ENCODE measurements at places on chromosomes 13 and 19.

DNA sequence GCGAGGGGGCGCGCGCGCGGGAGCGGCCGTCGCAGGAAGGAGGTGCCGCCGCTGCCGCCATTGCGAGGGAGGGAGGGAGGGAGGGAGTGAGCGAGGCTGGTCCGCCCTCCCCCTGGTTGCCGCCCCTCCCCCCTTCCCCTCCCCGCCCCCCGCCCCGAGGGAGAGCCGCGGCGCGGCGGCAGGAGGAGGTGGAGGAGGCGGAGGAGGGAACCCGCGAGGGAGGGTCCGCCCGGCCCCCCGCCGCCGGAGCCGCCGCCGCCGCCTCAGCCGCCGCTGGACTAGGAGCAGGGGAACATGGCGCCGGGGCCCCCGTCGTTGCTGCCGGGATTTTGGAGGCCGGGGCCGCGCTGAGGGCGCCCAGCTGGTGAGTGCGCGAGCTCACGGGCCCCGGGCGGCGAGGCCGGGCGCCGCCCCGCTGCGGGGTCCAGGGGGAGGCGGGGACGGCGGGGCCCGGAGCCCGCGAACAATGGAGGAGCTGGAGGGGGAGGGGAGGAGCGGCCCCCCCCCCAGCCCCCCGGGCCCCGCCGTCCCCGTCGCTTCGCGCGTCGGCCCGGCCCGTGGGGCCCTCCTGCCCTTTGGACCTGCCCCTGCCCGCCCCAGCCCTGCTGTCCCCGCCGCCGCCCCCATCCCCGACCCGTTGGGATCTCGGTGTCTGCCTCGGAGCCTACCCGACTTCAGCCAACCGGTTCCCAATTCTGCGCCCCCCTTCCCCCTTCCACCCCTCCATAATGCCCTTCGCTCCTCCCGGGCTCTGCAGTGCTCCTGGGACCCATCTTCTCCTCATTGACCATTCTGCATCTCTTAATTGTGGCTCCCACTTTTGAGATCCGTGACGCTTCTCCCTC, at the start of gene ARHGAP35:
ARHGAP35 (plus strand) TSS at position 152 of the 845 bp plus-strand sequence. CDS start 57,679 bp downstream, outside the sequence.
- peak; percentile 79 for DNase-seq

GRCh38 chr13:50800091-50800739, 43.3 kb downstream of the DLEU7 start:
- DNase-seq: no peak

- DNase-seq: no peak
Measured at GRCh38 chr19:12695096-12695495, 1.3 kb downstream of the FBXW9 start.

- DNase-seq: no peak
Measured at GRCh38 chr13:110140099-110140498, 166.9 kb downstream of the COL4A1 start.

- no peak for DNase-seq
Measured at GRCh38 chr19:44960906-44961728, 5.9 kb downstream of the CLPTM1 start.

- DNase-seq: no peak
Measured at GRCh38 chr19:49155820-49156346, 687 bp upstream of the HRC start.

DNA sequence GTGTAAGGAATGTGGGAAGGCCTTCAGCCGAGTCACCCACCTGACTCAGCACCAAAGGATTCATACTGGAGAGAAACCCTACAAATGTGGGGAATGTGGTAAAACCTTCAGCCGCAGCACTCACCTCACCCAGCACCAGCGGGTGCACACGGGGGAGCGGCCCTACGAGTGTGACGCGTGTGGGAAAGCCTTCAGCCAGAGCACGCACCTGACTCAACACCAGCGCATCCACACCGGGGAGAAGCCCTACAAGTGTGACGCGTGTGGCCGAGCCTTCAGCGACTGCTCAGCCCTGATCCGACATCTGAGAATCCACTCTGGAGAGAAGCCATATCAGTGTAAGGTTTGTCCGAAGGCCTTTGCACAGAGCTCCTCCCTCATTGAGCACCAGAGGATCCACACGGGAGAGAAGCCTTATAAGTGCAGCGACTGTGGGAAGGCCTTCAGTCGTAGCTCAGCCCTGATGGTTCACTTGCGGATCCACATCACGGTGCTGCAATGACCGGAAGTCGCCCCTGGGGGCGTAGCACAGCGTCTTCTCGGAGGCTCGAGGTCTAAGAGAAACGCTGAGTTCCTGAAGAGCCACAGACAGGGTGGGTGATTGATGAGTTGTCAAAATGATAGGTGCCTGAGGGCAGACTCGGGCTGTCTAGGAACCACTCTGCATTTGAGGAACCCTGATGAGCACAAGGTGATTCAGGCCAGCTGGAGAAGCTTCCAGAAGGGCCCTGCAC, 12.2 kb downstream of the ZSCAN22 start:
- DNase-seq: no peak

- DNase-seq: no peak
Measured at GRCh38 chr13:50596776-50597203, 246.7 kb downstream of the DLEU7 start.

- no peak for DNase-seq
Measured at GRCh38 chr19:30276011-30276882, 95.9 kb upstream of the ZNF536 start.

GRCh38 chr13:71798707-71799106, 68.3 kb downstream of the DACH1 start:
- DNase-seq: no peak

GRCh38 chr19:3698386-3698950, 1.8 kb downstream of the PIP5K1C start:
- no peak for DNase-seq

DNA sequence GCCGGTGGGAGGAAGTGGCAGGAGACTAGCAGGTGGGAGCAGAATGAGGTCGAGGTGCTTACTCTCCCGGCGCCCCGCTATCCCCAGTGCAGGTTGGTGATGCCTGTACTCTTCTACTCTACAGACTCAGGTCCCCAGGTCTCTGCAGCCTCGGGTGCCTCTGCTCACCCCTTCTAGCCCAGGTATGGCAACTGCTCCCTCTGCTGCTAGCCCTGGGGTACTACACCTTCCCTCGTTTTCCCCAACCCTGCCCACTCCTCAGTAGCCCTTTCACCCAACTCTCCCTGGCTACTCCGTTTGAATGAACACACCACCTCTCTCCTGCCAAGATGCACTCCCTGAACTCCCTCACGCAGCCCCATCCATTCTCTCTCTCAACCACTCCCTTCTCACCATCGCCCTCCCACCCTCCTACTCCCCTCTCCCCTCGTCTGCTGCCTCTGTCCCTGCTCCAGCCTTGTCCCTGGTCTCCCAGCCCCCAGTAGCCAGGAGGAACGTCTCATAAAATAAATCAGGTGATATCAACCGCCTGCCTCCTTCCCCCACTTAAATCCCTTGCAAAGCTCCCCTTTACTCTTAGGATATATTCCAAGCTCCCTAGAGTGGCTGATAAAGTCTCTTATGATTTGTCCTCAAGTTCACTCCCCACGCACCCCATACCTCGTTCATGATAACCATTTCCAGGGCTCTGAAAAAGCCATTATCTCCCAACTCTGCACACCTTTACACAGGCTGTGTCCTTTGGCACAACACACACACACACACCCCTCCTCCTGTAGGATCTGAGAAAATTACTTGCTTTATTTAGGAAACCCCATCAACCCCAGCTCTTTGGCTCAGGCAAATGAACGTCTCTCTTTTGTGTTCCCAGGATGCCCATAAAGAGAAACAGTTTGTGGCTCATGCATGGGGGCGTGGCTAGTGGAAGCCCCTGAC, 8.2 kb upstream of the MEIS3 start:
- DNase-seq: peak; percentile 73

GRCh38 chr13:36089130-36089647, 42.0 kb downstream of the DCLK1 start:
- no peak for DNase-seq

DNA sequence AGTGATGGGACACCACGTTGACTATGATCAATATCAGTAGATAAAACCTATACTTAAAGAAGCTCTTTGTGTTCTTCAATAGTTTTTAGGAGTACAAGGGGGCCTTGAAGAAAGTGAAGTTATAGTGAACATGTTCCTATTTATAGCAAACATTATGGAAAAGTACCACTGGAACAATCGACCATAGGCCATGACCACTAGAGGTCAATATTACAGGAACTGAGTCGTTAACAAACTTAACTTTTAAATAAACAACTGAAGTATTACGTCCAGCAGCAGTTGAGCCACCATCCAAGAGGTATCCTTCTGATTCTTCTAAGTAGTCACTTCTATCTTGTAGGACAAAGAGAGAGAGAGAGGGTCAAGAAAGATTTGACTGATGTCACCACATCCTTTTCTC, 391.0 kb upstream of the SLITRK5 start:
- no peak for DNase-seq

GRCh38 chr13:29934531-29935308, 84.3 kb upstream of the UBL3 start:
- DNase-seq: no peak

DNA sequence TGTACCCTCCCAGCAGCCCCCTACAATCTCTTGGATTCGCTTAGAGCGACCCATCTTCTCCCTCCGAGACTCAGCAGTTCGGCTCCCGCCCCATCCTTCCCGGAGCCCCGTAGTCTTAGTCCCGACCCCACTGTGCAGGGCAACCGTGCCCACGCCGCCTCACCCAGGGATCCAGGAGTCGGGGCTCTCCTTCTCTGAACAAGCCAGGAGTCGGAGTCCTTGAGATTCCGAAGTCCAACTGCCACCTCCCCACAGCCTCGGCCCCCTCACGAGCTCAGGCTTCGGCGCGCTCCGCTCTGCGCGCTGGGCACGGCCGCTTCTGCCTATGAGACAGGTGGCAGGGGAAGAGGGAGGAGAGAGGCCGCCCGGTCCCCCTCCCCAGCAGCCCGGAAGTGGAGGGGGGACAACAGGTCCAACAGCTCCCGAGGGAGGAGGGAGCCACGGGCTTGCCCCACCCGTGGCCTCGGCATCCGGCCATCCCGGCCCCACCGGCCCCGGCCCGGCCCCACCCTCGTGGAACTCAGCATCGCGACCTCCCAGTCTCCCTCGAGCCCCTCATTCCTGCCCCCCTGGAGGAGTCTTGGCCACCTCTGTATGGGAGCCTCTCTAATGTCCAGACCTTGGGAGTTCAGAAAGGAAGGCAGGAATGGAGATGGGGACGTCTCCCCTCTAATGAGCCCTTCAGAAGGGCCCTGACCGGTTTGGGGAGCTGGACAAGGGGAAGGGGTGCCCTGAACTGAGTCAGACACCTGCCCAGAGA, at the start of gene PHLDB3:
PHLDB3 (minus strand) TSS at position 321 of the 760 bp plus-strand sequence. CDS start 628 bp downstream, outside the sequence.
- DNase-seq: no peak

DNA sequence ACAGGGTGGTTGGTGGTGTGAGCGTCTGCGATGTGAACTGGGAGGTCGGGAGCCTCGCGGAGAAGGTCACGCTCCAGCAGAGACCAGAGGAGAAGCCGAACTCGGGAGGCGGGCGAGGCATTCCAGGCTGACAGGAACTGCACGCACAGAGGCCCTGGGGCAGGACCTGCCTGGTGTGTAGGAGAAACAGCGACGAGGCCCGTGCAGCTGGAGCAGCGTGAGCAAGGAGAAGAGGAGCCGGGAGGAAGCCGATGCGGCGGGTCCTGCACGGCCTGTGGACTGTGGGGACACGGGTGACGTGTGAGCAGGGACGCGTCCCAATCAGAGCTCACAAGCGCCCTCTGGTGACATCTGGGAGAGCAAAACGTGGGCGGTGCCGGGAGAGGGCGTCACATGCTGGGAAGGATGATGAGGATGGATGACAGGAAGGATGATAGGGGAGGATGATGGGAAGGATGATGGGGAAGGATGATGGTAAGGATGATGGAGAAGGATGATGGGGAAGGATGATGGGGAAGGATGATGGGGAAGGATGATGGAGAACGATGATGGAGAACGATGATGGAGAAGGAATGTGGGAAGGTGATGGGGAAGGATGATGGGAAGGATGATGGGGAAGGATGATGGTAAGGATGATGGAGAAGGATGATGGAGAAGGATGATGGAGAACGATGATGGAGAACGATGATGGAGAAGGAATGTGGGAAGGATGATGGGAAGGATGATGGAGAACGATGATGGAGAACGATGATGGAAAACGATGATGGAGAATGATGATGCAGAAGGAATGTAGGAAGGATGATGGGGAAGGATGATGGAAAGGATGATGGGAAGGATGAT, 16.1 kb upstream of the MADCAM1 start:
- peak; percentile 33 for DNase-seq

DNA sequence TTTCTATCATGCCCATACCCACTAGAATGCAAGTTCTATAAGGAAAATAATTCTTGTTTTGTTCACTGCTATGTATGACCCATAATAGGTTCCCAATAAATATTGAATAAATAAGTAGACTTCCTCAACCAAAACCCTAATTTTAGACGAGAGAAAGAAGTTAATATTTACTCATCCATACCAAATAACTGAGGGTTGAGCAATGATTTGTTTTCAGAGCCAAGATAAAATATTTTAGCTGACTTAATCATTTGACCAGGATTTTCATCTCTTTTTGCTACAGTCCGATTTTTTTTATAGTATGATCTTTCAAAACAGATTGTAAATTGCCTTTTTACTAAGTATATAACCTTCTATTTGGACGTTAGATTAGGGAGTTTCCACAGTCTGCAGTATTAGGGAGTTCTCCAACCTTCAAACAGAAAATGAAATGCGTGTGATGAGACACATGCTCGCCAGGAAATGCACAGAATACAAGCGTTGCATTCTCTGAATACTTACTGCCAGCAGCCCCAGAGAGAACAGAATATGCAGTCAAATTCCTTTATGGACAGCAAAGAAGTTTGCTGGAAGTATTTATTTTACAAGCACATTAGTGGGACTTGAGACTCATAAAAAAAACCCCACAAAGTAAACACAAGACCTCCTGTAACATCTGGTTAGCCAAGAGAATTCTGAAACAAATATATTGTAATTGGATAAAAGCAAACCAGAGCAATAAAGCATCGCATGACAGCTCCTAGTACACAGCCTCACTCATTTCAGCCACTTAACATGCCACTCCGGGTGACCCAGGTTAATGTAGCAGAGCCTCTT, 230.0 kb downstream of the MYO16 start:
- DNase-seq: no peak

GRCh38 chr19:15123900-15124299, 16.7 kb downstream of the SYDE1 start:
- no peak for DNase-seq

DNA sequence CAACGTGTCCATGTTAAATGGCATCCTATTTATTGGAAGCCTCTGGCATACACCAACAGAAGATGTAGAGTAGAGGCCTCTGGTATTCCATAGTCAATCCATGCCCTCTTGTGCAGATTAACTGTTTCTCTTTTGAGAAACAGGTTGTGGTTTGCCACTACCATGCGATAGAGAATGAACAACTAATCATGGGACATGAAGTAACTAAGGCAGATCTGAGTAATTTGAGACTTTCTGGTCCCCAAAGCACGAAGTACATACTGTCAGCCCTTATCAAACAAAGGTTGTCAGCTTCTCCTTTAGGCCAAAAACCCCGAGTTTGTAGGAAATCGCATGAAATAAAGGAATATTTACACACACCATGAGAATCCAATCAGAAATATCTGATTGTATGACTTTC, 3.6 kb downstream of the ZNF121 start:
- no peak for DNase-seq

GRCh38 chr13:80313668-80314256, 27.2 kb downstream of the SPRY2 start:
- no peak for DNase-seq
